ENCODE measurements at places on chromosomes 2 and 18.

GRCh38 chr2:763766-764525 lies 86.7 kb upstream of the TMEM18 start:
- no peak for DNase-seq

GRCh38 chr2:239948100-239948881 lies 76.9 kb downstream of the NDUFA10 start:
- no peak for DNase-seq

- DNase-seq = no peak
Measured at GRCh38 chr18:3664563-3665178, 214.7 kb downstream of the TGIF1 start.

- DNase-seq = no peak
Measured at GRCh38 chr2:200296118-200296517, 10.4 kb upstream of the SPATS2L start.

- peak; percentile 82 for DNase-seq
Measured at GRCh38 chr2:74515981-74516633, 1.9 kb downstream of the TLX2 start.

DNA sequence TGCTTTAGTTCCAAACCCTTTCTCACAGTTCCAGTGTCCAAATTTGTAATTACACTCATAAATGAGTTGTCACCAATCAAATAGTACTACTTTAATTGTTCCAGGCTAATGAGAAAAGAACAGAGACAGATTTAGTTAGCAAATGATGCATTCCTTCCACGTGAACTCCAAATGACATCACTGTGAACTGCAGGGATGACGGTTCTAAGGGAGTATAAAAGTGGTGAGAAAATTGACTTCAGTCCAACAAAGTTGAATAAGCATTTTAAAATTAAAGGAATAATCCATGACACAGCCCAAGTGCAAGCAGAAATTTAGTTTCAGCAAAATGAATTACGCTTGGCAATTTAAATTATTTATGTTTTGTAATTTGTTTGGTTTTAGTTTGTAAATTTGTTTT lies 102.0 kb upstream of the LRATD1 start:
- no peak for DNase-seq

DNA sequence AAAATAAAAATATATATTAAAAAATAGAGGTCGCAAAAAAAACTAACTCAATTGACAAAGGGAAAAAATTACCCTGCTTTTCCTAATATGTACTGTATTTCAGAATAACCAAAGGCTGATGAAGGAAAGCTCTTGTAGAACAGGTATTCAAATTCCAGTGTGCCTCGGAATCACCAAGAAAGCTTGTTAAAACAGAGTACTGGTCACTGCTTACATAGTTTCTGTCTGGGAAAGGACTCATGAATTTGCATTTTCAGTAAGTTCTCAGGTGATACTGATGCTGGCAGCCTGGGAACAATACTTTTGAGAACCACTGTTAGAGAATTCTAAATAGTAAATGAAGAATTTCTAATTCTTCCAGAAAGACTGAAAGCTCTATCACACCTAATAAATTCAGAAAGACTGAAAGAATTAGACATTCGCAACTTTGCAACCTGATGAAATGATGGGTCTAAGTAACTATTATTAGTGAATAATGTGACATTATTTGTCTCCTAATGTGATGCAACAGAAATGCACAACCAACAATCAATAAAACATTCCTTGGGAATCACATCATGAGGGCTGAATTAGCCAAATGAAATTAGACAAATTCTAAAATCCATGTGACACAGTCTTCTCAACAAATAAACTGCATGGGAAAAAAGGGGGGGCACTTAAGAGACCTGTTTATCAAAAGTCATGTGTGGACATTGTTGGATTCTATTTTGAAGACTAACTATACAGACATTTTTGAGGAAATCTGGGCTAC lies 21.9 kb downstream of the RPRD1A start:
- no peak for DNase-seq

- no peak for DNase-seq
Measured at GRCh38 chr2:64362562-64363026, 91.4 kb upstream of the LGALSL start.

GRCh38 chr18:44887227-44887631 lies 206.5 kb downstream of the SETBP1 start:
- no peak for DNase-seq

DNA sequence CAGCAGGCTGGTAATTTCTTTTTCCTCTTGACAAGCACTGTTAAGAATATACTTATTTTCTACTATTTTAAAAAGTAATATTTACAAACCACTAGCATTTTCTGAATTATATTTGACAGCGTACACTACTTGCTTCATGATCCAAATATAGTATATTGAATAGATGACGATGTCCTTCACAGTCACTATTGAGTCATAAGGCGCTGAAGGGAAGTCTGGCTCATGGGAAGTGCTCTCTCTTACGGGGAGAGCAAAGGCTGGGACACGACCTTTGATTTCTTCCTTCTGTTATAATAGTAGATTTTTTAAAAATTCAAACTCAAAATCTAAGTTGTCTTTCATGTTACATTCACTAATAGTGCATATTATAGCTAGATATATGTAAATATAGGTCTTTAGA lies 357.1 kb downstream of the SOCS6 start:
- DNase-seq = no peak

DNA sequence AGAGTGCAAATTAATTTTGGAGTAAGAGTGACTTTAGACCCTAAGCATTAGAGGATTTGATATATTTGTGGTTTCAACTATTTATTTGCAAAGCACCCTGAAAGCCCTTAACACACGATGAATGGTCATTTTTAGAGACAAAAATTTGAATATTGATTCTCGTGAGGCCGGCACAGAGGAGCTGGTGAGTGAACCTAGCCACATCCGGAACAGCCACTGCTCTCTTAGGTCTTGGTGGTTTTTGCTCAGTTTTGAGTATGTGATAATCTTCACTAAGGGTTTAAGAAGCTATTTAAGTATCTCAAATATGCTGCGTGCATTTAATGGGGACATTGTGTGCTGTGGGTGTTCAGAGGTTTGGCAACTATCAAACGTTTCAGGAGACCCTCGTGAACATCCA lies 204.8 kb downstream of the TSN start:
- DNase-seq = no peak

DNA sequence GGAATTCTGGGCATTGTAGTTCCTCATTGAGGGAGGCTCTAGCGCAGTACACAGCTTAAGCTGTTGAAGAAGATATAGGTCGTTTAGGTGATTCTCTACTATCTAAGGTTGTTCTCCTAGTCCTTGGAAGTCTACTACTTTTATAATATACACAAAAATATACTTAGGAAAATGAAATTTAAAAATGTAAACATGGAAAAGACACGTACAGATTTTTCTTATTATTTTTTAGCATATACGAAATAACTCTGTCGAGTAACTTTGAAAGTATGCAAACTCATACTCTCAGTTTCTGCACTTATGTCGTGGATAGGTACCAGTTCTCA lies 272 bp upstream of the FASTKD1 start:
- no peak for DNase-seq

DNA sequence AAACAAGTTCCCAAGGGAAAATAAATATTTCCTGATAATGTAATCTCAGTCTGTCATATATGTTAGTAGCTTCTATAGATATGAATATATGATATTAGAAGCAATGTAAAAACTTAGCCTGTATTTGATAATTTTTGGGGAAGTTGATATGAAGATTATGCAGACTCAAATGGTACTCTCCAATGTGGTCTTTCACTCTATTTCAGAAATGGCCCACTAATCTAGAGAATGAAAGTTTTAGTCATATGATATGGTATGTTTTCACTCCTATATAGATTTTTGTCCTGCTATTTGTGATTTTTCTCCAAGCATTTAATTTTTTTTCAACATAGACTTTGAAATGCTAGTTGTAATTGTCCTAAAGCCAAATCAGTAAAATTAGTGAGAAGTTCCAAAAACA lies 236.7 kb upstream of the BOD1L2 start:
- DNase-seq = no peak

DNA sequence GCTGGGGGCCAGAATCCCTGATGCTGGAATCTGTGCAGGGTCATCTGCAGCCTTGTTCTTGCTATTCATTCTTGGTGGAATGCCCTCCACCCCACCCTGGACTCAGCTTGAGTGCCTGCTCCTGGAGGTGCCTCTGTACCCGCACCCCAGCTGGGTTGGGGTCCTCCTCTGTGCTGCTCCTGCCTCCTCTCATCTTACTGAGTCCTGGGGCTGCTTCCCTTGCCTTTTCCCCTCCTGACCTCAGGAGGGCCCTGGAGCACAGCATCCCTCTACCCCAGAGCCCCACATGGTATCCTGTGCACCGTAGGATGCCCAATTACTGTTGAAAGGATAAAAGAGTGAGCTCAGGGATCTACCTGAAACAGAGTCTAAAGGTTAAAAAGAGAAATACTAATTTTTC lies 81.6 kb downstream of the CIB4 start:
- DNase-seq = no peak

GRCh38 chr18:48138660-48139430 lies 208.4 kb upstream of the SMAD2 start:
- no peak for DNase-seq

DNA sequence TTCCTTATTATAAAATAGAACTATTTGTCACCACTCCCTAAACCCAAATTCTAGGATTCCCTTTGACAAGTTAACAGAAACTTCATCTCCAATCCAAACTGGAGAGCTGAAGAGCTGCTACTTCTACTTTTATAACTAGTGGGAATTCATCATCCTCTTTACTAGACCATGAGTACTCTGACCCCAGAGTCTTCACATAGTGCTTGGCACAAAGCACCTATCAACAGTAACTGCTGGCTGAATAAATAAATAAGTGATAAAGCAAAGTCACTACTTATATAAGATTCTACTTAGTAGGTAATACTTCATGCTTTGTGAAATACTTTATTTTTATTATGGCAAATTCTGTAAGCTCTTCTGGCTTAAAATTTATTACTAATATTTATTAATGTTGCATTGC lies 49.5 kb downstream of the DARS1 start:
- no peak for DNase-seq

GRCh38 chr2:88638123-88638650 lies 10.9 kb upstream of the EIF2AK3 start:
- no peak for DNase-seq

DNA sequence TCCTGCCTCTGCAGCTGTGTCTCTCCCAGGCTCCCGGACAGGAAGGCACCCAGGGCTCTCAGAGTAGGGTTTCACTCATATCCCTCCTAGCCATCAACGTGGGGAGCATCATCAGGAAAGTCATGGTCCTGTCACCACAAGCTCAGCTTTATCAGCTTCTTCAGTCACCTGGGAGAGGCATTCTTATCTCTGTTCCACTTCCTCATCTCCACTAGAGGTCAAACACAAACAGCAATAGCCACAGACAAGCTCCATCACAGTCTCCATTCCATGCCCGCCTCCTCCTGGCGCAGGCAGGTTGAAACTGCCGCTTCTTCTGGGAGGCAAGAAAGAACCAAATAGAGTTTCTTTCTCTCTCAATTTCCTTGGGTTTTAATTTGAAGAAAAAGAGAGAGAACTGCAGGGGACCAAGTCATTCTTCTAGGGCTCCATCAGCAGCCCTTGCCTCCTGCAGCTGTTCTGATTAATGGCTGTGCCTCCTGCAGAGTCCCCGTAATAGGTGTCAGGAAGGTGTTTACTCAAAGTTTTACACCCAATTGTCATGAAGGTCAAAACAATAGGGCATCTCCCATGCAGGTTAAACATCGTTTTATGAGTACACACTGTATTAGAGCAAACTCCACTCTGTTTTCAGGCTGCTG lies 377.9 kb downstream of the TMEM182 start:
- DNase-seq = no peak

GRCh38 chr2:239288237-239288636 lies 112.6 kb downstream of the HDAC4 start:
- DNase-seq = no peak

GRCh38 chr18:9987345-9987744 lies 73.5 kb downstream of the VAPA start:
- peak; percentile 34 for DNase-seq

- DNase-seq = no peak
Measured at GRCh38 chr2:217953531-217953932, 49.3 kb downstream of the TNS1 start.

GRCh38 chr18:56245866-56246580 lies 392.4 kb downstream of the TXNL1 start:
- no peak for DNase-seq

DNA sequence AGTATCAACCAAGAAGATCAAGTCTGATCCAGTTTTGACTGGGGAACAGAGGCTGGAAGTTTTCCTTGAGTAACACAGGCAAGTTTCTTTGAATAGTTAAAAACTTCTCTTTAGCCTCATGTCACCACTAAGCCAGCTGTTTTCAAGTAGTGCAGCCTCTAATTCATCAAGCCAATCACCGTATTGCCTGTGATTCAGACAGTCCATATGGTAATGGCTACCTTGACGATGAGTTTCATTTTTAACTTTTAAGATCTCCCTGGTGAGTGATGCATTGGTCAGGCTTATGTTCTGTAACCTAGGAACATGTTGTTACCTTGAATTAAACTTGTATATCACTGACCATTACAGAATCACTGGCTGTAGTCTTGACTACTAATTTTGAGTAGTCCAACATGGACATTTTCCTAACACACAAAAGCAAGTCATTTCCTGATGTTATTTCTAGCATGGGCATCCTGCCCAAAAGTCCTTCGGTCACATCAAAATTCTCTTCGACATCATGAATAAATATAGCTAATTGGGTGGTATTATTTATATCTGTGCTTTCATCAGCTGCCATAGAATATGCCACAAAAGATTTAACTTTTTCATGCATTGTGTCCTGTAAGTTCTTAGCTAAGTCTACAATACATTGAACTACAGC lies 238.8 kb upstream of the GCFC2 start:
- no peak for DNase-seq

- no peak for DNase-seq
Measured at GRCh38 chr18:55351241-55351691, 236.7 kb downstream of the TCF4 start.

DNA sequence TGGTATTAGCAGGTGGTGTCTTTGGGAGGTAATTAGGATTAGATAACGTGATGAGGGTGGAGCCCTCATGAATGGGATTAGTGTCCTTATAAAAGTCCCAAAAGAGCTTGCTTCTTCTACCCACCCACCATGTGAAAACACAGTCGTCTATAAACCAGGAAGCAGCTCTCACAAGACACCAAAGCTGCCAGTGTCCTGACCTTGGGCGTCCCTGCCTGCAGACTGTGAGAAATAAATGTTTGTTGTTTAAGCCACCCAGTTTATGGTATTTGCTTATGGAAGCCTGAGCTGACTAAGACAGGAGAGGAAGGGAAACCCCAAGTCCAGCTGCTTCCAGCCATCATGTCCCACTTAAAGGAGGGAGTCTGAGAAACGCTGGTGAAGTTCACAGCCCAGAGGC lies 13.6 kb downstream of the ADI1 start:
- peak; percentile 36 for DNase-seq

- DNase-seq = no peak
Measured at GRCh38 chr2:28726177-28726576, 25.5 kb upstream of the PPP1CB start.

GRCh38 chr2:202387608-202388342 lies 11.6 kb downstream of the BMPR2 start:
- DNase-seq = no peak

DNA sequence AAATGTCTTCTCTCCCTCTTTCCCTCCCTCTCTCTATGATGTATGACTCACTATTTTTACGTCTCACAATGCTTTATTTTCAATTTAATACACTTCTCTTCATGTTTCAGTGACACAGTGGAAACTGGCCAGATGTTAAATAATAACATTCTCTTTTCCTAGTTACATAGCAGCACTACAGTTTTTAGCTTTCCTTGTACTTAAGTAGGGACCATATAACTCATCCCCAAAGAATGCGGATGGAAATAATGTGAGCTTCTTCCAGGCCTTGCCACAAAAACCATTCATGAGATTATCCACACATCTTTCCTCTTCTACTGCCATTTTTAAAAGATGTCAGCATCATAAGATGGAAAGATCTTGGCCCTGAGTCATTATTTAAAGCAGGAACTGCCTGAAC lies 789.4 kb downstream of the LRP1B start:
- no peak for DNase-seq

Data from ecto neural progenitor cell (in vitro differentiated cells).